ENCODE measurements at places on chromosomes 16 and 17. TPM values are rescaled to one million over a fixed set of nuclear protein-coding genes. Genes with fewer than 3 reads are reported as not detected.

Gene ZP2
- total RNA-seq = not detected

GRCh38 chr17:51651513-51652298 is 391.4 kb downstream of the UTP18 start:
- DNase-seq = no peak
- H3K27ac ChIP-seq = no peak overlapping the region
- no peaks in the 10 kb centered on the region for H3K36me3 ChIP-seq

GRCh38 chr17:36629970-36630502 is 28.7 kb downstream of the MRM1 start:
- no peaks in the 10 kb centered on the region for H3K36me3 ChIP-seq
- H3K4me3 ChIP-seq = no peak overlapping the region
- no peaks in the 10 kb centered on the region for H3K4me1 ChIP-seq
- no peak for DNase-seq
- no peak overlapping the region for H3K27ac ChIP-seq
- H3K27me3 ChIP-seq = peaks cover 33% of the 10 kb centered on the region

GRCh38 chr16:27109666-27110523 is 43.2 kb downstream of the C16orf82 start:
- no peaks in the 10 kb centered on the region for H3K36me3 ChIP-seq
- no peaks in the 10 kb centered on the region for H3K27me3 ChIP-seq
- DNase-seq = peak; percentile 59
- H3K4me1 ChIP-seq = peaks cover 3% of the 10 kb centered on the region
- H3K27ac ChIP-seq = no peak overlapping the region

Data from T-cell (primary cell).